GM18507 (cell line): ENCODE measurements at places on chromosomes 3 and 15.
A peak's percentile ranks its signal among the peaks of the same experiment; 100 is the strongest.

DNA sequence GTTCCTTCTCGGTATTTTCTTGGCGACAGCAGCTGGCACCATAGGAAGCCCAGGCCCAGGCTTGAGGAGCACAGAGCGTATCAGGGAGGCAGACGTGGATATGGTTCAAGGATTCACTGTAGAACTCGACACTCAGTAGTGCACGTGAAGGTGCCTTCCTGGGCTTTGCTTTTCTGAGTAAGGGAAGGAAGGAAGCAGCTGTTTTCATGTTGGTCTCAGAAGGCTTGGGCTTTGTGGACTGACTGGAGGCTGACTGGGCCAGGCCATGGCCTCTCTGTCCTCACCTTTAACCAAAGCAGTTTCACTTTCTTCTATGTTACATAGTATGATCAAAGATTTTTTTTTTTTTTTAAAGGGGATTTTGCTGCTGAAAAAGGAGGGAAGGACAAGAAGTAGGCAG, 6.9 kb upstream of the GHRL start:
- no peak for DNase-seq

- DNase-seq: no peak
These were observed 14.6 kb downstream of the HDAC11 start for GRCh38 chr3:13494463-13495350.

DNA sequence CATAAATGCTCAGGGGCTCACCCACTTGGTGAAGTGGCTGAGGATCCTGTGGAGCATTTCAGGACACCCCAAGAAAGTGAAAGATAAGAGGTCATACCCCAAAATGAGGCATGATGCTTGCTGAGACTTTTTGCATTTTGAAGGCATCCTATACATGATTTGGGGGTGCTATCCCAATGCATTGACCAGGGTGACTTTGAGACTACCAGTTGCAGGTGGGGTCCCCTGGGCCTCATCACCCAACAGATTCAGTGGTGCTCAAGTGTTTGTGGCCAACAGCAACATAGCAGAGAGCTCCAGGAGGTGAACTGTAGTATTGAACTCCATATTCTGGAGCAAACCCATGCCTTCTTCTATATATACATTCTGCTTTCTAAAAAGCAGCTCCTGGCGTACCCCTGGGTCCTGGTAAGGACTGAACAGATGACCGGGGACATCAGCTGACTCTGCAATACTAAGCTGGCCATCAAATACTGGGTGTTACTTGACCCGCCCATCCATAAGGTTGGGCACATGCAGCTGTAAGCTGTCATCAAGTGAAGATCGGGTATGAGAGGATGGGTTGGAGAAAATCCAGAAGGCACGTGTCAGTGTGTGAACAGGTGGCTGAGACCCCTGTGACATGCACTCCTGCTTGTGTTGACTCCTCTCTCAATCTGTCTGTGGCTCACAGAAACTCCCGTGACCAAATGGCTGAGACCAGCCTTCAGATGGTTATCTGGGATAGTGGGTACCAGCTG, 143.3 kb downstream of the KLF13 start:
- no peak for DNase-seq

GRCh38 chr15:74322558-74323180, 44.8 kb downstream of the CYP11A1 start:
- DNase-seq: peak; percentile 56

DNA sequence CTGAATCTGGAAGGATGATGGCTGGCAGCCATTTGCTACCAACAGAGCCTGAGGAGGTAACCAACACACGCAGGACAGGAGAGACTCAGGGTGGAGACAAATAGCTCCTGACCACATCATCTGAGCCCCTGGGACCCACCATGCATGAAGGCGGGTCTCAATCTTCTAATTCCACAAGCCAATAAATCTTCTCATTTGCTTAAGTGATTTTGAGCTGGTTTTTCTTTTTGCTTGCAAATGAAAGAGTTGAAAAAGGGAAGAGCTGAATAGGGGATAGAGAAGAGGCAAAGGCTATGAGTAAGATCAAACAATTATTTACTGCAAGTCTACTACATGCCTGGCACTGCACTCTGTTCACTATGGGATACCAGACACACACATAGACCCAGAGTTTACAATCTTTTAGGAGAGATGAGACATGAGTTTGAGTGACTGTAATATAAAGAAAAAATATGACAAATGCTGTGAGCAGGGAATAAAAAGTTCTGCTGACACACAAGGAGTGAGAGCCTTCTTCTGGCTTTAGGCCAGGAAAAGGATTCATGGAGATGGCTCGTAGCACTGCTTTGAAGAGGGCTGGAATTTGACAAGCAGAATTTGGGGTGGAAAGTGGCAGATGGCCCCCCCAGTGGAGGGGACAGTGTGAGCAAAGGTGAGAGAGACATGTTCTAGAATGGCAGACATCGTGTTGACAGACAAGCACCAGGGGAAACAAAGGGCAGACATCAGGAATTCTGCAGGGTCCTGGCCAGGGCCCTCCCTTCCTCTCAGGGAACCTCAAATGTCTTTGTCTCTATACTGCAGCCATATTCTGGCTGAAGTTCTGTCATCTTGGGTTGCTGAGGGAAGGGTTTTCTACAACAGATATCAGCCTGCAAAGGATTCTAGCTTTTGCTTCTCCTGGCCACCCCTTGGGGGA, 69.8 kb upstream of the WNT5A start:
- no peak for DNase-seq

DNA sequence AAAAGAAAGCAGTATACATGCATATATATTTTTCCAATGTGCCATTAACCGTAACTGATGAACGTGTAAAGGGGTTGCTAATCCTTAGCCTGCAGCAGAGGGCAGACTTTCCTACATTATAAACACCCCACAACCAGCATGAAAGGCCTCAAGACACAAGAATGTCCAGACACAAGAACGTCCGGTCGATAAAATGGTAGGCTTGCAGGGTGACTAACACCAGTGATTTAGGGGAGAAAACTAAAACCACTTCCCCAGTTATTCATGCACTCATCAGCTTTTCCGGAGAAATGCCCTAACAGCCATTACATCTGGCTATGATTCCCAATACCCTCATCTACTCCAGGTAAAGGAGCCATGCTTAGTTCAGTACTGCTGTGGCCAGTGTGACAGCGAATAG, 57.4 kb downstream of the LRTM1 start:
- no peak for DNase-seq

DNA sequence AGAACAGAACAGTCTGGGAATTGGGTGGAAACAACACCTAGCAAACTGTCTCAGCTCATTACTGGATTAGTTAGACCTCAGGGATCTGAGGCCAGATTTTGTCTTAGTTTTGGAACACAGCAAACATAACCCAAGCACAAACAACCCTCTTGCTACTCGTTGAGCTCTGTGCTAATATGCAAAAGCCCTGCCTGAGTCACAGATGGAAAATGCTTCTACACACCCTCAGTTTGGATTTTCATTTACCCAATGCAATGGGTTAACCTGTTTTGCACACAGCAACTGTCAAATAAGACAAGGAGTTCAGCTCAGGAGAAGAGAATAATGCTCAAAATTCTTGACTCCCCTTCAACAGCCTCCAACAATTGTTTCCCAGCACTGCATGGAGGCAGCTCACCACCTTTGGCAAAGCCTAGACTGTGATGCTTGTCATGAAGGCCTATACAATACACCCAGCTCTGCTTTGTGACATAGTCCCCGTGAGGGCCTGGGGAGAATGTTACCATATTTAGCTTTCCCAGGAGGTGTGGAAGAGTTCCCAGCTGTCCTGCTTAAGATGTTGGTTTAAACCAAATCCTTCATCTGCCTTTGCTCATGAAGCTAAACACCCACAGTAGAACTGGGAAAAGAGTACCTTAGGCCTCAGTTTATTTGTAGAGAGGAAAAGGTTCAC, 68.9 kb upstream of the MNS1 start:
- no peak for DNase-seq

- DNase-seq: no peak
These were observed 79.5 kb upstream of the UMPS start for GRCh38 chr3:124650798-124651197.

- DNase-seq: no peak
These were observed 126.4 kb downstream of the ADAMTS9 start for GRCh38 chr3:64561325-64561843.

- DNase-seq: no peak
These were observed 13.1 kb upstream of the SKIC8 start for GRCh38 chr15:78312536-78312935.

DNA sequence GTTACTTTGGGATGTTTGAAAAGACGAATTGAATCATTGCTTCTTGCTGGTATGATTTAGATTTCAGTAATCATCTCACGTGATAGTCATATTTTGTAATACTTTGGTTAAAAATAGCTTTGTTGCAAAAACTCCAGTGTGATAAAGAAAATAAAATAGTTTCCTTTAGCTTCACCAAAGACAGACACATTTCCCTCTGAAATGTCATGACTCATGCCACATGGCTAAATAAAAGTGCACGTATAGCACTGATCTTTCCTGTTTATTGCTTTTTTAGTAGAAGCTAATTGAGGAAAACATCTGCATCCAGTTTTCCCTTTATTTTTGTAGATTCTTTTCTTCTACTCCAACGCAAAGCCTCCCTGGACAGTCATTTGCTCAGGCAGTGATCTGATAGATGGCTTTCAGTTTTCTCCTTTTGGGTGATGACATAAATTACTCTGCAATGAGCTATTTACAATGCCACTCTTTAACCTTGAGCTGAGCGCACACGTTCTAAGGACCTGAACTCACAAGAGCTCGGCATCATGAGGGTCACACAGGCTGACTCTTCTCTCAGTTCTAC, 84.9 kb downstream of the ARNT2 start:
- DNase-seq: no peak

GRCh38 chr3:44363591-44363990, 25.0 kb downstream of the TCAIM start:
- peak; percentile 3 for DNase-seq
